ENCODE measurements at places on chromosomes 4 and X.

DNA sequence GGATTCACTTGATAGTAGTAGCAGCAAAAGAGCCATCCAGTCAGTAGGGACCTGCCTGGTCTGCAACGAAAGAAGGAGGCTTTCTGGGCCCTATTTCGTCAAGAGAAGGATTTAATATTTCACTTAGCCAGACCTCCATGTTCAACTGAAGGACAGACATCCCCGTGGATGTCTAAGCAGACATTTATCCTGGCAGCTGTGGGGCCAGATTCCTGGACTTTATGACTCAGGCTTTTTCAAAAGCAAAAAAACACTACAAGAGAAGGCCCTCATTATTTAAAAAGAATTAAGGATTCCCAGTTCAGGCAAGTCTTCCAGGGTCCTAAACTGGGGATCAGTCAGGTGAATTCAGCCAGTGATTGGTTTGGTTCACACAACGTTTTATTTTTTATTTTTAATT lies 88.5 kb upstream of the TSPAN5 start:
- no peak for DNase-seq

GRCh38 chr4:183094393-183095198 lies 4.5 kb upstream of the WWC2 start:
- DNase-seq, result no peak

GRCh38 chrX:71514367-71515037 lies 18.4 kb upstream of the OGT start:
- no peak for DNase-seq

DNA sequence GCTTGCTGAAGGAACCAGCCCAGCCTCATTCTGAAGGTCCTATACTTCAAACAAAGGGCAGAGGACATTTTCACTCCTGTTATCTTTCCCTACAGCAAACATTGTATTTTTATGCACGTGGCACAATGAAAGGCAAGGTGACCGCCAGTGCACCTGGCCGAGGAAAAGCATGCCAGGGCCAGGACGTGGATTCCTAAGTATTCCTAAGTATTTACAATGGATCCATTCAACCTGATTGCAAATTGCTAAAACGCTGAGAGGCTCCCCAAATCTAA lies 127.9 kb upstream of the FTHL17 start:
- DNase-seq, result no peak

GRCh38 chr4:48247878-48248558 lies 21.6 kb downstream of the TEC start:
- DNase-seq, result no peak

DNA sequence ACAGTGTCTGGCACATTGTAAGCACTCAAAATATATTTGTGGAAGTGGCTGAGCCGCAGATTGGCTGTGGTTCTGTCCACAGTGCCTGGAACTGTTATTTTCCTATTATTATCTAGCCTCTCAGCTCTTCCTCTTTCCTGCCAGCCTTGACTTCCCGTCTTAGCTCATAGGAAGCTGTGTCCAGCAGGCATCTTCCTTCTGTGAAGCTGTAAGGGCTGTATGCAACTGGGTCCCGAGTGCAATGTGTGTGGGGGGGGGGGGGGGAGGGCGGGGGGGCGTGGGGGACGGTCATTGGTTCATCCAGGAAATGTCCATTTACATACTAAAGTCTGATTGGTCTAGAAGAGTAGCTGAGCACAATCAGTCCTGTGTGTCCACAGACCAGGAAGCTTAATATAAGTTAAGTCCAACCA lies 210.7 kb downstream of the PDGFRA start:
- DNase-seq, result peak; percentile 49

DNA sequence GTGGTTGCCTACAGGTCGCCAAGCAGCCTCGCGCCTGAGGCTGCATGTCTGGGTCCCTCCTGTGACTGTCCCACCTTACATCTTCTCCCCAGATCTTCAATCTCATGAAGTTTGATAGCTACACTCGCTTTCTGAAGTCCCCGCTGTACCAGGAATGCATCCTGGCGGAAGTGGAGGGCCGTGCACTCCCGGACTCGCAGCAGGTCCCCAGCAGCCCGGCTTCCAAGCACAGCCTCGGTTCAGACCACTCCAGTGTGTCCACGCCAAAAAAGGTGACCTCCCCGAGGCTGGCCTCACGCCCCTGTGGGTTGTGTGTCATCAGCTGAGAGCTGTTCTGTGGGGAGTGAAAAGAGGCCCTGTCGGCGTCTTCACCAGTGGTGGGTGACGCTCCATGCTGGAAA lies 24.9 kb upstream of the HGFAC start:
- no peak for DNase-seq

DNA sequence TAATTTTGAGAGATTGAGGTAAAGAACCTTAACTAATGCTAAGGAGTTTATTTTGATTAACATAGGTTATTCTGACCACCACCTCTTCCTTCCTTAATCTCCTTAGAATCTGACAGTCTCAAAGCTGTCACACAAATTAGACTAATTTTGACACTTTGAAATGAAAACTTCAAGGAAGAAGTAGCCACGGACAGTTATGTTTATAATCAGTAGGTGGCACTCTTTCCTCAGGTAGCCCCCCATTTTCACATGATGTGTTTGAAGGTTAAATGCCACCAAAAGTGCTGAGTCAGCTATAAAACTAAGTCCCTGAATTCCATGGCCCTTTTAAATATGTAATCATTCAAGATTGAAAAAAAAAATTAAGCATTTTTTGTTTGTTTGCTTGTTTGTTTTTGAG lies 22.4 kb downstream of the TMEM33 start:
- DNase-seq, result no peak

- DNase-seq, result peak; percentile 58
Measured at GRCh38 chr4:158856852-158857251, 88.0 kb downstream of the FNIP2 start.

- DNase-seq, result no peak
Measured at GRCh38 chr4:8350841-8351461, 81.4 kb downstream of the HTRA3 start.

GRCh38 chr4:36432586-36432985 lies 151.2 kb downstream of the DTHD1 start:
- DNase-seq, result no peak

GRCh38 chrX:26915064-26915463 lies 548.1 kb downstream of the PPP4R3C start:
- DNase-seq, result no peak

All from astrocyte of the spinal cord (primary cell).